ENCODE measurements at places on chromosomes 11 and 22. TPM values are rescaled to one million over a fixed set of nuclear protein-coding genes. Genes with fewer than 3 reads are reported as not detected.

Gene H19
- 3.8 TPM for total RNA-seq

Gene CDC42BPG
- 7.5 TPM for total RNA-seq

Gene MPZL3
- total RNA-seq = 64.3 TPM

Gene PNPLA3
- 3.5 TPM for total RNA-seq

Gene SLC25A18
- total RNA-seq = under 0.01 TPM

Gene PRG2
- total RNA-seq = not detected

Gene PATE4
- not detected for total RNA-seq

Gene PLEKHA7
- 1.0 TPM for total RNA-seq

Gene P2RX3
- not detected for total RNA-seq

Gene SCUBE2
- total RNA-seq = 0.07 TPM

Gene DNAJB13
- 0.43 TPM for total RNA-seq

Gene SLCO2B1
- not detected for total RNA-seq

Gene DSCAML1
- total RNA-seq = not detected

Gene RIN1
- total RNA-seq = 32.3 TPM

Gene DGKZ
- total RNA-seq = 78.5 TPM

Gene JAM3
- under 0.01 TPM for total RNA-seq

Gene VWCE
- 0.57 TPM for total RNA-seq

Gene OR10S1
- total RNA-seq = not detected

Gene OR51E2
- total RNA-seq = not detected

Gene JRKL
- 10.6 TPM for total RNA-seq

Gene OR8D1
- total RNA-seq = not detected

Gene PIWIL4
- total RNA-seq = 1.00 TPM

Gene EIF4ENIF1
- 15.7 TPM for total RNA-seq

Gene SIK2
- 5.8 TPM for total RNA-seq

Gene ENTHD1
- not detected for total RNA-seq

Gene OR4A16
- total RNA-seq = not detected

Gene CDHR5
- not detected for total RNA-seq

Gene SAC3D1
- 12.0 TPM for total RNA-seq

Gene MOGAT2
- not detected for total RNA-seq

Gene MS4A6E
- total RNA-seq = not detected

Gene CRYBA4
- total RNA-seq = not detected

Gene KCNE3
- 0.43 TPM for total RNA-seq

Gene PITPNB
- total RNA-seq = 55.3 TPM

Gene LMO2
- total RNA-seq = 0.93 TPM

Measured in nasal cavity respiratory epithelium epithelial cell of viscerocranial mucosa (primary cell).